ENCODE measurements at places on chromosomes 6 and 20.

DNA sequence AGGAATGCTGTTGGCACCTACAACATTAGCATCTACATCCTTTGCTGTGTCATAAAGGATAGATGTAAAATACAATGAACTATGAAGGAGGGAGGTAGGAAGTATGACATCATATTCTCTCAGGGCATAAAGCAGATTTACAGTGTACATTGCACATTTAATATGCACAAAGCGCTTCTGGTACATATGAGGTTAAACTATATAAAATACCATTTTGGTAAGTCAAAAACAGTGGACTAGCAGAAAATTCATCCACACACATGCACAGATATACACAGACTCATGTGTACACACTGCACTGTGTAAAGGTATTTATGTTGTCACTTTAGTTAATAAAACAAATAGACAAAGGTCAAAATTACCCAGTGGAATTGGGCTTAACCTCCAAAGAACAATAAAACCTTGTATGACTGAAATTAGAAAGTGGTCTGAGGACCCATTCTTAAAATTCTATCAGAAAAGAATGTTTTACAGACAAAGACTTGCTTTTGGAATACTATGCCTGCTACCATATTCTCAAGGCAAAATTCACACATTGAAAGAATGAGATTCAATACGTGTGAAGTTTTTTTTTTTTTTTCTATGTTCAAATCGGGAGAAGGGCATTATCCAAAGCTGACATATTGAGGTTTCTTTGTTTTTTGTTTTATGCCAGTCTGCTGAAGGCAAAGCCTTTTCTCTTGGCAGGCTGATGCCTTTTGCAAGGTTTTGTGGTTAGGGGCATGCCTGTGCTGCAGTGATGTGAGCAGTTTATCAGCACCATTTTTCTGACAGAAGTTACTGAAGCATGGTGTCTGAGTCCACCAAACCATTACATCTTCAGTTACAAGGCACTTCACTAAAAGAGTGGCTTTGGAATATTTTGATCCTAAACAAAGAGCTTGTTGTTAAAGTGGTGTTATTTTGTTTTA, 199.0 kb downstream of the PLCB1 start:
- no peak for DNase-seq

GRCh38 chr6:56536536-56536935, 106.2 kb downstream of the DST start:
- DNase-seq: no peak

DNA sequence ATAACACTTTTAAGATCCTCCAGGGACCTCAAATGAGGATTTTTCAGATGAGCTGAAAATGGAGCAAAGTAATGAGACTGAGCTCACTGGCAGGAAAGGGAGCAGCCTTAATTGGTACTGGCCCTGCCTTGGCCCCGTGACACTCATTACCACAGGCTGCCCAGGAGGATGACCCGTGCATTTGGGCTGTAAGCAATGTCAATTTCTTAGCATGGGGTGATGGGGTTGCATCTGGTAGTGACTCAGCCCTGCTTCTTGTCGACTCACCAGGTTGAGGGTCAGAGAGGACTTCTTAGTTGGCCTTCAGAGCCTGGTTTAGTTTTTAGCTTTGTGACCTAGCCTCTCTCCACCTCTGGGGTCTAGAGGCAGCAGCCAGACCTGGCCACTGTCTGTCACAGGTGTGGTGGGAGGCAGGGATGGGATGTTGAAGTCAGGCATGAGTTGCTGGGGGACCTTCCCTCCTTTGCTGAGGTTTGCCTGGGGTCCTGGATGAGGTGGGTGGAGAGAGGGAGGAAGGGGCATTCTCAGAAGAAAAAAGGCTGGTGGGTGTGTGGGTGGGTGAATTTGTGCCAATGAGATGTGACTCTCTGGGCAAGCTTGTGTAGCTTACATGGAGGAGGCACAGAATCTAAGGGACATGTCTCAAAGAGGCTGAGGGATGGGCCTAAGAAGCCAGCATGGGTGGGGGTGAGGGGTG, 25.9 kb upstream of the EPB41L1 start:
- DNase-seq: no peak

DNA sequence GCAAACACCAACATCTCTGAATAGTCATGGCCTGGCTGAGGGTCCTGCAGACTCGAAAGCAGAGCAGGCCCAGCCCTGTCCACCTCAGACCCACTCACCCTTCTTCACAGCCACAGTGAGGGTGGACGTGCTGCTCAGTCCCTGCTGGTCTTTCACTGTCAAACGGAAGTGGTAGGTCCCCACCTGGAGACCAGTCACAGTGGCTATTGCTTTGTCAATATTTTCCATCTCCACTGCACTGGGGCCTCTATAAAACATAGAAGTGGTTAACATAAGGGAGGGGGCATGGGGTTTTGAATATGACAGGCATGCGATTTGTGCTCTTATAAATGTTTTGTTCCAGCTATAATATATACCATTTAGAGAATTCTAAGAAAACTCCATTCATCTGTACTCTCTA, 73.9 kb downstream of the ALDH5A1 start:
- DNase-seq: no peak

DNA sequence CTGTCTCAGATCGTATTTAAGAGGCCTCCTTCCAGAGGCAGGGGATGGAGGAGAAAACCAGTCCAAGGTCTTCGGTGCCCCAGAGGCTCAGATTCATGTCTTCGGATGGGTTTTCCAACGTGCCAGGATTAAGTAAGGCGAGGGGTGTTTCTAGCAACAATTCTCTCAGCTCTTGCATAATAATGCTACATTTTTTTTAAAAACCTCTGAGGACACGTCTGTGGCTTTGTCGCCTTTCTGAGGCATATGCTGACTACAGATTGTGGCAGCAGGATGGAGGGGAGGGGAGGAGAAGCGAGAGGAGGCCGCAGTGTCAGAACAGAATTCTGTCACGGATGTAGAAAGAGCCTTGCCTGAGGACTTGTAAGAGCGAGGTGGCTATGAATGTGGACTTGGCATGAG, 17.7 kb upstream of the CCDC167 start:
- no peak for DNase-seq

GRCh38 chr6:123668965-123669591, 32.3 kb upstream of the TRDN start:
- DNase-seq: no peak

GRCh38 chr6:99951016-99951805, 42.8 kb downstream of the MCHR2 start:
- DNase-seq: no peak

DNA sequence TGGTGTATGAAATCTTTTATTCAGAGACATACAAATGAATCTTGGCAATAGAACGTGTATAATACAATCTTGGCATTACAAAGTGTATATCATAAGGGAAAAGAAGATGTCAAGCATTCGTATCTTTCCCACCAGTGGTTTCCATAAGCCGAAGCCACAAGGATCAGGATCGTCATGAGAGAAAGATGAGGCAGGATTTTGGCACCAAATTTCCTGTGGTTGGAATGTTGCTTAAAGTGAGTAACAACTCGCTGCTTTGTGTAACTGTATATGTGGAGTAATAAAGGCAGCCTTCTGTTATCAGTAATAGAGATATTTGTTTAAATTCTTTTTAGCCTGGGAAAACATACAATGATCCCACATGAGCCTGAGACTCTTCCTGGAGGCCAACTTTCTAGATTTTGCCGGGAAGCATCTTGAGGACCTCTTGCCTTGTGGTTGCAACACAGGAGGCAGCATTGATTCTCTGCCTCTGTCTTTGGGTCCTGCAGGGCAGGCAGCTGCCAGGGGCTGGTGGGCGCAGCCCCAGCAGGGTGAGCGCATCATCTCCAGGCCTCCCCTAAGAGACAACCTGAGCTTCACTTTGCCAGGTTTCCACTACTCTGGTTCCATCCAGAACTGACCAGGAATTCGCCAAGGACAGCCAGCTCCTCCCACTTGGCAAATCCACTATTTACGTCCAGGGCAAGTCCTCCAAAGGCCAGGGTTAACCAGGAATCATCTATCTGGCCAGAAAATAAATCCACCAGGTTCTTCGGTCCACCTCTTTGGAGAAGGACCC, 230.9 kb upstream of the SULF2 start:
- no peak for DNase-seq

Measured in NCI-H345 (cell line).